ENCODE measurements at places on chromosomes 6 and 20.

GRCh38 chr6:48670546-48670945 is 559.5 kb upstream of the PTCHD4 start:
- no peak for DNase-seq

- DNase-seq = no peak
Measured at GRCh38 chr6:34583861-34584604, 27.9 kb upstream of the SPDEF start.

DNA sequence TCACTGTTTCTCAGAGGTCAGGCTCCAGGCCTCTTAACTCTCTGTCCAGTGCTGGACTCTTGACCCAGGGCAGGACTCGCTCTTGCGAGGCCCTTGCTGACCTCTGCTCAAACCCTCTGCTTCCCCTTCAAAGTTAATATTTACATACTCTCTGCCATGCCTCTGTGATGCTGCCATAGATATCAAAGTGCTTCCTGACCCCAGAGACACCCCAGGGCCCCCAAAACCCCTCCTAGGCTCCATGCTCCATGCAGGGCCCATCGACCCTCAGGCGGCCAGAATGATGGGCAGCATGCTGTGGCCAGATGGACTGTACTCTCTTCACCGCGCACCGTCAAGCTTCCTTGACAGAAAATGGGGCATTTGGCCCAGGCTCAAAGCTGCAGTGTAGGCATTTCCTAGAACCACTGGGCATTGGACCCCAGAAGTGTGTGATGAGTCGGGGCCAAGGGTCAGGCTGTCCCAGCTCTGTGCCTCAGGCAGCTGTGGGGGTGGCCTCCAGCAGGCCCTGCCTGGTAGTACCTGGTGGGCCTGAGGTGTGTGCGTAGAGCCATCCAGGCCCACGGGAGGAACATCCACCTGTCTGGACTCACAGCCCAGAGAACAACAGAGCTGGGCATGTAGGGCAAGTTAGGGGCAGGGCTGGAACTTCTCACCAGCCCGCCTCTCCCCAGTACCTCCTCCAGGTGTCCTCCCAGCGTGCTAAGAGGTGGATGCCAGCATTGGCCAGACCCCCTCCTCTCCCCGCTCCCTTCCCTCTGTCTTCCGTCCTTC is 142.8 kb downstream of the VEGFA start:
- no peak for DNase-seq

DNA sequence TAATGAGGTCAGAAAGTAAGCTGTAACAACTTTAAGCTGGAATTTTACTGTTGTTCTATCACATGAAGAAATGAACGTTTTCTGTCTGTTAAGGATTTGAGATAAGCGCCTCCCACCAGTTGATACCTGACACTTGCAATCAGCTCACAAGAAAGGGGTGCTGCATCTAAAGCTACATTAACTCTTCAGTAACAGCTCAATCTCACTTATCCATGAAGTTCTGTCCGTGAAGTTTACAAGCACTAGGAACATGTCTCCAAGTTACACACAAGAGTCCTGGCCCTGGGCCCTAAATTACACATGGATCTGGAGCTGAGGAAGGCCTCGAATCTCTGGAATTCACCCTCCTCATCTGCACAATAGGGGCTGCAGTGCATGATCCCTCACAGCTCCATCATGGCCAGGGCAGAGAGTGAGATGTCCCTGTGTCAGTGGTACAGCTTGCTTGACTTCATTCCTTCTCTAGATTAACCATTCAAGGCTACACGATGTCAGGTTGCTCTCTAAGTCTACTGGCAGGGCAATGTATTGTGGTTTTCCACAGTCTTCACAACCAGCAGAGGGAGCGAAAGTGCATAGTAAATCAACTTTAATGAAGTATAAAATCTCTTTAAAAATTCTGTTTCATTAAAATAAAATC is 182.4 kb upstream of the MCHR2 start:
- DNase-seq = no peak

- DNase-seq = no peak
Measured at GRCh38 chr6:108797951-108798669, 50.1 kb upstream of the ARMC2 start.
